NCI-H82 (cell line): ENCODE measurements at places on chromosomes 1 and 21.

DNA sequence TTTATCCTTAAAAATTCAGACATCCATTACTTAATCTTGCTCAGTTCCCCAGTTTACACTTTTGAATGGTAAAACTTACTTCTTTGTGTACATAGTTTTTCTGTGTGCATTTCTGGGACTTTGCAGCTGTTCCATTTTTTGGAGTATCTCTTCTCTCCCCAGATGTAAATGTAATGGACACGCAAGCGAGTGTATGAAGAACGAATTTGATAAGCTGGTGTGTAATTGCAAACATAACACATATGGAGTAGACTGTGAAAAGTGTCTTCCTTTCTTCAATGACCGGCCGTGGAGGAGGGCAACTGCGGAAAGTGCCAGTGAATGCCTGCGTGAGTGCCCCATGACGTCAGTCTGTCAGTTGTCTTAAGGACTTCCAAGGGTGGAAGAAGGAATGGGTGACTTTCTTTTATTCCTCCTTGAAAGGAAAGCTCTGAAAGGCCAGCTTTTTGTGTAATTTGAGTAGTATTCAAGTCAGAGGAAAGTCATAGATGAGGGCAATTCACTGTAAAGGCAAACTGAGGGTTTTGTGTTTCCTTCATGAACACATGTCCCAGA is 75.7 kb upstream of the LAMC2 start:
- no peak for DNase-seq

- peak; percentile 77 for DNase-seq
These were observed 692 bp downstream of the TARDBP start for GRCh38 chr1:11013160-11013531.

DNA sequence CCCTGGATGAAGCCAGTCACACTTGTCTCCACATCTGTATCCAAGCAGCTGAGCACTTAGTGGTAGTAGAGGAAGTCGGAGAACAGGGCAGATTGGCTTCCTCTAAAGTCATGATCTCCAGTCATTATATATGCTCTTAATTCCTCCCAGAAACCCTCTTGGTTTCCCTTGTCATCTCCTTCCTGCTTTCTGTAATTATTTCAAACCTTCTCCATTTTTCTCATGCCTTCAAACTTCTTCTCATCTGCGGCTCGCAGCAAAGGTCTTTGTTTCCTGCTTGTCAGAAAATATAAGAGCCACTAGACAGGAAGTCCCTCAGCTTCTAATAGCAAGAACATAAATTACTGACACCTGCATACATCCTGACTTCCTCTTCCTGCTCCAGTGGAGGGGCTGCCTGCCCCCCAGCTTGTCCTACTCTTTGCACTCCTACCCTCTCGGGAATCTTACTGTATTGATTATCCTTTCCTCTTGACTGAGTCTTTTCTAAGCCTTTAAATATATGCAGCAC is 124.6 kb upstream of the NGF start:
- DNase-seq: no peak

- no peak for DNase-seq
These were observed 569.3 kb upstream of the ZRANB2 start for GRCh38 chr1:71650119-71650518.

DNA sequence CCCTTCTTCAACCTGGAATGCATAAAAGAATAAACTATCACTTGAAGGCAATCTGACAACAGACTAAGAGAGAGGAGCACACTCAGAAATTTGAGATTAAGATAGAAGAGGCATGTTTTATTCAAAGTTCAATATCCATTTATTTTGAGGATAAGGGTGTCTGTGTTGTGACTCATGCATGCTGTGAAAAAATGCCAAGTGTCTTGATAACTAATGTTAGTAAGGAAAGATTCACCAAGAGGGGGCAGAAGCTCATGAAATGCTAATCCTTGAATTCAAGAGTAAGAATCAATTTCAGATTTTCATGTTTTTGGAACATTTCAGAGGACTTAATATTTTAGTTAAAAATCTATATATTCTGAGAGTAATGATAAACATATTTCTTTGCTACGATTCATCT is 94.0 kb downstream of the IFI44 start:
- no peak for DNase-seq

DNA sequence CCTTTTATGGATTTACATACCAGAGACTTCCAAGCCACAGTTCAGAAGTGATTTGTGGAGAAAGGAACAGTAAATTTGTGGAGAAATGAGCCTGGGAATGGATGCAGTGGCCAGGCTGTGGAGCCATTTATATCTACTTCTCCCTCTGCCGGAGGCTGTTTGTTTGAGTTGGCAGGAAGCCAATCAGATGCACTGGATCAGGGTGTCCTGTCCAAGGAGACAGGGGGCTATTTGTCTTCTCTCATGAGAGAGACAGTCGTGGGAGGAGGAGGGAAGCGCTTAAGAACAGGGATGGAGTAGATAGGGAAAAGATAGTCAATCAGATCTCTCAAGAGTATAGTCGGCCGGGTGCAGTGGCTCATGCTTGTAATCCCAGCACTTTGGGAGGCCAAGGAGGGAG is 2.8 kb upstream of the HAPLN2 start:
- peak; percentile 97 for DNase-seq

DNA sequence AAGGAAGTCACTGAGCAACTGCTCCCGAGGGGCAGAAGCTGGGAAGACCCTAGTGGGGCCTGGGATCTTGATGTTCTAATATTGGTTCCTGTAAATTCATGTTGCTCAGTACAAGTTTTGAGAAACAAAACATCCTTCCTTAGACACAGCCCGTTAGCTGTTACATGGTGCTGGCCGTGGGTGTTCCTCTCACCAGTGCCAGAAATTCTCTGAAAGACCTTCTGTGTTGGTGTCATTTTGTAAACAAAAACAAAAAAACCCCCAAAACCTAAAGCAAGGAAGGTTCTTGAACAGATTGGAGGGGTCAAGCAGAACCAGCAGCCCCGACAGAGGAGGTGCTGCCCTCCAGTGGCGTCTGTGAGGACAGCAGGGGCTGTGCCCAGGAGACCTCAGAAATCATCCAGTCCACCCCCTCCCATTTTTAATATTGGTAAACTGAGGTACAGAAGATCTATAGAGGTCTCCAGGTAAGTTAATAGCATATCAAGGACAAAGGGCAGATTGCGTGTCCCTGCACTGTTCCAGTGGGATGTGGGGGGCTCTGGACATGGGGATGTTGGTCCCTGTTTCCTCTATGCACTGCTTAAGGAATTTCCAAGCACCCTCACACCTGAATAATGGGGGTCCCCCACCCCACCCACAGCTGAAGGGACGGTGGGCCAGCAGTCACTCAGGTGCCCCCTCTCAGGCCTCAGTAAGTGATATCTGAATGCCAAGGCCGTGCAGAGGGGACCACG is 38.2 kb downstream of the SLC2A7 start:
- peak; percentile 56 for DNase-seq

DNA sequence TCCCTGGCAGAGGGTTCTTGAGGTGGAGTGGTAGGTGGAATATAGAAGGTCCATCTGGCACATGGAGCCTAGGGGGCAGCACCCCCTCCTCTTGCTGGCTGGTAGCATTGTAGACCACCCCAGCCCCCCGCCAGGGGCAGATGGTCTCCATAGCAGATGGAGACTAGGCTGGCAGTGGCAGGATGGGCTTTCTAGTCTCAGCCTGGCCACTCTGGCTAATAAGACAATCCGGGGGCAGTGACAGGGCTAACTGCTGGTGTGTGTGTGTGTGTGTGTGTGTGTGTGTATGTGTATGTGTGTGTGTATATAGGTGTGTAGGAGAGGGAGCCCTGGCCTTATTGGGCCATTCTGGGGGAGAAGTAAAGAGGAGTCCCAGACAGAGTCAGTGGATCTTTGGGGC is 16.1 kb downstream of the UTP11 start:
- DNase-seq: peak; percentile 88

DNA sequence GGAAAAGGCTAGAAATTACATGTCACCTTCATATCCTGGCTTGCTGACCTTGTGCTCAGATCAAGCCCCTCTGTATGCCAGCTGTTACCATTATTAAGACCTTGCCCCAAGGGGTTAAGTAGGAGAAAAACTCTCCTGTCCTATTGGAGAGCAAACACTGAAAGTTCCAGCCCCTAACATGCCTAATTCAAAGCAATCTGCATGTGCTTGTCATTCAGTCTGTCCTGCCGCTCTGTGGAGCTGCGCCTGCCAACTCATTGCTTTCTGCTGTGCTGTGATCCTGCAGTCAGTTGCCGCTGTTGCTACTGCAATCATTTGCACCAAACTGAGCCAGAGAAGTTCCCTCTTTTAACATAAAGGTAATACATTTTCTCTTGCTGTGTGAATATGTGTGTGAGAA is 113.4 kb downstream of the DISP1 start:
- peak; percentile 97 for DNase-seq

- DNase-seq: no peak
These were observed 6.7 kb upstream of the ELOA start for GRCh38 chr1:23736437-23737134.

- no peak for DNase-seq
These were observed 34.7 kb upstream of the C1orf115 start for GRCh38 chr1:220655509-220655908.

- no peak for DNase-seq
These were observed 50.2 kb upstream of the NUF2 start for GRCh38 chr1:163271535-163271934.

DNA sequence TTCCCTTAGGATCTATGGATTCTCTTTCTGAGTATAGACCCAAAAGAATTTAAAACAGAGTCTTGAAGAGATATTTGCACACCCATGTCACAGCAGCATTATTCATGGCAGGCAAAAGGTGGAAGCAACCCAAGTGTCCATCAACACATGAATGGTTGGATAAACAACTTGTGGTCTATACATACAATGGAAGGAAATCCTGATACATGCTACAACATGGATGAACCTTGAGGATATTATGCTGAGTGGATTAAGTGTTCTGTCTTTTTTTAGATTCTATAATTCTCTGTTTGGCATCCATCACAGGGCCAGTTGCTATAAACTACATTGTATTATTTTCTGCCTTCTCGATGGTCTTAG is 39.8 kb downstream of the PTPN14 start:
- DNase-seq: no peak

DNA sequence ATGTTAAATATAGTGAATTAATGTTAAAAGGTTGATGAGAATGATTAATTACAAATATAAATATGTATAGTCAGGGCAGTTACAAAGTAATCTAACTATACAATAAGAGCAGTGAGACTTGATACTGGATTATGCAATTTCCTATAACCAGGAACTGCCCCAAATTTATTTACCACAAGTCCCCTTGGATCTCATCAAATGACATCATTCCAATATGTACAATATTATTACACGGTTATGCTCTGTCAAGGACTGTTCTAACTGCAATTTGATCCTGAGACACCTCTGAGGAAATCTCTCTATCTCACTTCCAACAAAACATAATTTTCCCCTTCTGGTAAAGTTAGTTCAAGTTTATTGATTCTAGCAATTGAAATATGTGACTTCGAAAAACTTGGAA is 917.6 kb downstream of the NCAM2 start:
- DNase-seq: no peak

DNA sequence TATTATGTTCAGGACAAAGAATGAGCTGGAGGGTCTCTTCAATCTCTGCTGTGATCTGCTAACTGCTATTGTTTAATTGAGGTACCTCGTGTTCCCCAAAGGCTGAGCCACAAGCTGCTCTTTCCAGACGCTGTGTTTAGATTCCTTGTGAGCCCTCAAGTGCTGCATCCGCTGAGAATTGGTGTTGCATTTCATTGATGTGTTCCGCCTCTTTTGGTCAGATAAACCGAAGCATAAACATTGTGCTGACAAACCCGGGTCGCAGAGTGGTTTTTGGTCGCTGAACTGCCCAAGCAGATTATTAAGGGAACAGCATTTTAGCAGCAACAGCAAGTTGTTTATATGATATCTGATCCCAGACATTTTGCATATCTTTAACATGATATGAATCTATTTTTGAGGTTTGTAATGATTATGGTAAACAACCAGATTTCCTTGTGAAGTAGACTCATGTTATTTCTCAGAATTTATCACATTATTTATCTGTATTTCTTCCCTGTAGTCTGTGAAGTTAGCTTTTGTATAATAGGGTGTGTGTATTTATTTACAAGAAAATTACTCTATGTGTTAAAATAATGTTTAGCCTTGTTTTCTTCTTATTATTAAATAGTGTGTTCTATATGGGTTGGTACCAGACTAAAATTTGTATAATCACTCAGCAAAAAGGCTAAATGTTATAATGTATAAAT is 217.2 kb upstream of the C1orf105 start:
- DNase-seq: no peak

DNA sequence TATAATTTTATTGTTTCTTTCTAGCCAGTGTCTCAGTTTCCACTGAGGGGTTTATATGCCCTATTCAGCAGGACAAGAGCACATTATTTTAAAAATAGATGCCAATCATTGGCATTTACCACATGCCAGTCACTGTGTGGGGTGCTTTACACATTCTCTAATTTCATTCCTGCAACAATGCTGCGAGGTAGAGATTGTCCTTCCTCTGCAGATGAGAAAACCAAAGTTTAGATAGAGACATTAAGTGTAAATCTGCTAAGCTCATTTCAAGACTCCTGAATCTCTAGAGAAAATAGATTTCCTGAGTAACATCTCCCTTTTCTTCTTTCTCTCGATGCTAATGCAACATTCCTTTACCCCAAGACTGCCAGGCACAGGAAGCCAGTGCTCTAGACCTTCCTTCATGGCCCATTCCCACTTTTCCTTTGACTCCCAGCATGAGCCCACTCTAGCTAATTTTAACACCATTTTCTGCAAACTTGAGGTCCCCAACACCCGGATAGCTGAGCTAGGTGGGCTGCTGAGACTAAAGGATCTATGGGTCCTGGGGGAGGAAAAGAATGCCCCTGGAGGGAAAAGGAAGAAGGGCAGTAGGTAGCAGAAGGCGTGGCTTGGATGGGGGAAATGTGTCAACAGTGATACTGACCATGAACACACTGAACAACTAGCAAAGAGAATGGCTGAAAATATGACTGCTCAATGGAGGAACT is 50.0 kb downstream of the SH3GLB1 start:
- DNase-seq: no peak

- no peak for DNase-seq
These were observed 356.3 kb upstream of the B3GALT2 start for GRCh38 chr1:193542690-193543089.

DNA sequence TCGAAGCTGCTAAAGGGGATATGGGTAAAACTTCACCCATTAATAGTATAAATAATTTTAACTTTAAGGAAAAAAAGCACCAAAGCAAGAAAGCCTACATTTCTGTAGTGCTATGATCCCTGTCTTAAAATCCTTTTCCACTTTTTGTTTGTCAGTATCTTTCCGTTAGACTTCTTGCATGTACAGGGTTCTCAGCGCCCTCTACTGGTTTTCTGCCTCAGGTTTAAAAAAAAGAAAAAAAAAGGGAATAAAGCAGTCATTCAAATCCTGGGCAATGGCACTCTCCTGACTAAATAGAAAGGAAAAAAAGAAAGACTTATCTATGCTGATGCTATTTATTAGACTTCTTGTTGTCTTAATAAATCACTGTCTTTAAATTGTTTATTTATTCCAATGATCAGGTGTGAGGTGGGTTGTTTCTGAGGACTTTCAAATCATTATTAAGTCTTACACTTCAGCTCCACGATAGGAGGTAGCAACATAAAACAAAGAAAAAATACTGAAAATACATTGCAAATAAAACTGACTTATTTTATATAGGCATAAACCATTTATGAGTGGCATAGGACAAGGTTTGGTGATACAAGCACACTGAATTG is 475.4 kb upstream of the NR5A2 start:
- peak; percentile 82 for DNase-seq
